Urinary bladder (tissue), 4 donors: ENCODE measurements at places on chromosomes 16 and 17.

DNA sequence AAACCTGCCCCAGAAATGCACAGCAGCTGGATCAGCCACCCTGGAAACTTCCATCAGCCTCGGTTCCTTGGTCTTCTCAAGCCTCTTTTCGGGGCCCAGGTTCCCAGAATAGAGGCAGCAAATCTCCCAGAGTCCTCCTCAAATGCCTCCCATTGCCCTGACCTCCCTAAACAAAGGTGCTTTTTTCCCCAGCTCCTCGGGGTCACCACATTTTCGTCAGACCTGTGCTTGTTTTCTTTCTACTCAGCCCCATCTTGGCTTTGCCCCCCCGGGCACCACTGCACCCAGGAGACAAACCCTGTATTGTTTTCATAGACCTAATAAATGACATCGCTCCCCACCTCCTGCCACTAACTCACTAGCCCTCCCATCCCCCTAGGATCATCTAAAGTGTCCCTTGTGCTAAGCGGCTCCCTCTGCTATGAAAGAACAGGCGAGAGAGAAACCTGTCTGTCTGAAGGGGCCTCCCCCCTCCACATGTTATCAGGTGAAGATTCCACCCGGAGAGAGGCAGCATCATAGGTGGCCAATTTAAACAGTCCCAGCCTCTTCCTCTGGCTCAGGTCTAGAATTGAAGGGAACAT, 451.1 kb downstream of the SOX9 start:
- no peak for DNase-seq

GRCh38 chr16:87321336-87322107, 4.3 kb upstream of the C16orf95 start:
- no peak for DNase-seq

DNA sequence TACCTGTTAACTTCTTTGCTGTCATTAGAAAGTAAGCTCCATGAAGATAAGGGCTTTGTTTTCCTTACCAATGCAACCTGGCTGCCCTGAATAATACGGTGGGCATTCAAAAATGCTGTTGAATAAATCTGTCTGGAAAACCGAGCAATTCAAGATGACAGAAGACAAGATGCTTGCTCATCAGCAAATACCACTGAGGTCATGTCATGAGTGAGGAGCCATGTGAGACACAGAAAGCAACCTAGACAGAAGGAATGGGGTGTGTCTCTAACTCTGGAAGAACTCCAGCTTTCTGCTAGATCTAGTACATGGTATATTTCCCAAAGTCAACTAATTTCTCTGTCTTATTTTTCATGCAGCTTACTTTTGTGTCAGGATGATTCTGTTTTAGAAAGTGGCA, 64.2 kb downstream of the STH start:
- no peak for DNase-seq

- no peak for DNase-seq
These were observed 169.7 kb upstream of the CDH5 start for GRCh38 chr16:66196770-66197169.

GRCh38 chr17:42459801-42460281, 1.2 kb downstream of the ATP6V0A1 start:
- no peak for DNase-seq

GRCh38 chr17:35693662-35694061, 37.8 kb upstream of the RASL10B start:
- DNase-seq: no peak

GRCh38 chr16:55628306-55628968, 27.4 kb upstream of the SLC6A2 start:
- DNase-seq: no peak

GRCh38 chr17:44558710-44559633, 1.7 kb downstream of the FZD2 start:
- no peak for DNase-seq

- no peak for DNase-seq
These were observed 394 bp upstream of the NME4 start for GRCh38 chr16:396605-397004.

GRCh38 chr16:23060458-23061320, 88.6 kb downstream of the USP31 start:
- peak; percentile 52 for DNase-seq

DNA sequence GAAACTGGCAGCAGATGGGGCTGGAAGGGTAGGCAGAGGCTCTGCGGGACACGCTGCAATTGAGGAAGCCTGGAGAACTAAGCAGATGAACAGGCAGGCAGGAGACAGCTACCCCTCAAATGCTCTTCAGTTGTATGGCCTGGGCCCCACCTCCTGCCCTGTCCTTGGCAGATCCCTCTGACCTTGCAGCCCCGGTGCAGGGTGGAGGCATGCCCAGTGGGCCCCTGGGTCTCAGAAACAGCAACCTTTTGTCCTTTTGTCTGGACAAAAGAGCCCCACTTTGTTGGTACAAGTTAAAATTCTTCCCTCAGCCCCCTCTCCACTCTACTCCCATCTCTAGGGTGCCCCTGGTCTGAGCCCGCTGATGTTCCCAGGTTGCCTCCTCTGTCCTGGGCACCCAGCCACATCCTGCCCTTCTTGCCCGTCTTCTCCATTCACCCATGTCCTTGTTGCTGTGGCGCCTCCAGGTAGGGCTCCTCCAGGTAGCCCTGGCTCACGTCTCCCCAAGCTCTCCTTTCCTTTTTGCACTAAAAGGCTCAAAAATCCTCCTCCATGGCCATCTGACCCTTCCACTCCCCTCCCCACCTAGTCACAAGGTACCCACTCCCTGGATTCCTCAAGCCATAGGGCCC, 136.8 kb downstream of the CLEC16A start:
- no peak for DNase-seq

DNA sequence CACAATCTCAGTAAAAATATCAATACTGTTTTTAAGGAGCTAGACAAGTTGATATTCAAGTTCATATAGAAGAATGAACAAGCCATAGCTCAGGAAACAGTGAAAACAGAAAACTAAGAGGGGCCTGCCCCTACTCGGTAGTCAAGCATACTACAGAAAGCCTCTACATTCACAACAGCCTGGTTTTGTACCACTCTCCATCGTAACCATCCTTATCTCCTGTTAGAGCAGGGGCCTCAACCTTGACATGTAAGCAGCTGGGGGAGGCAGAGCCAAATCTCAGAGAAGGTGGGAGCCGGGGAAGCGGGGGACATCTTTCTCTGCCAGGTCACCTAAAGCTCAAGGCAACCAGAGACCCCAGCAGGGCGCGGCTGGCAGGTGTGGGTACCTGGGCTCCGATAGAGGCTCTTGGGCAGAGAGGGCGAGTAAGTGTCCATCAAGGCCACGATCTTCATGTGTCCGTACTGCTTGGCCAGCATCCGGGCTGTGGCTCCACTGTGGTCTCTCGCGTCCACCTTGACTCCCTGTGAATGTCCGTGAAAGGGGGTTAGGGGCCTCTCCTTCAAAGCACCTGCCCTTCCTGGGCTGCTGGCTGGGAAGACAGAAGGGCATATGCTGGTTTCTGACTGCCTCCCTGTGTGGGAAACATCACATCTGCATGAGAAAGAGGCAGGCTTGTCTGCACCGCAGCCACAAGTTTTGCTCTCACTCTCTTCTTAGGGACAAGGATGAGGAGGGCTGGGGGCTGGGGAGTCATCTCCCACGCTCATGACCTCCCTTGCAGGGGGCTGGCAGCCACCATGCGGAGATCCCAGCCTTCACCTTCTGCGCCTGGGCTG, 20.2 kb downstream of the ANKS3 start:
- no peak for DNase-seq
